ENCODE measurements at places on chromosomes 7 and 10. TPM values are rescaled to one million over a fixed set of nuclear protein-coding genes. Genes with fewer than 3 reads are reported as not detected.

Gene PBLD
- 2.3 TPM for total RNA-seq

Gene KBTBD2
- total RNA-seq: 64.3 TPM

Gene ZP3
- total RNA-seq: 6.1 TPM

Gene UCMA
- total RNA-seq: not detected

Gene THSD7A
- total RNA-seq: not detected

Gene LRRTM3
- not detected for total RNA-seq

Gene ZNF365
- 3.5 TPM for total RNA-seq

Gene PDZD8
- 13.9 TPM for total RNA-seq

Gene SLC4A2
- total RNA-seq: 82.7 TPM

Gene OR2A12
- total RNA-seq: not detected

Gene HTR5A
- not detected for total RNA-seq

Gene PCLO
- 0.03 TPM for total RNA-seq

Gene CALML5
- total RNA-seq: not detected

Gene AKR1D1
- not detected for total RNA-seq

GRCh38 chr7:122337011-122337410 is 32.5 kb upstream of the FEZF1 start:
- DNase-seq: no peak

- no peak for DNase-seq
These were observed 6.6 kb downstream of the YWHAG start for GRCh38 chr7:76352193-76352592.

- DNase-seq: no peak
These were observed 1.7 kb downstream of the MBL2 start for GRCh38 chr10:52770904-52771303.

GRCh38 chr7:145030754-145031153 is 194.9 kb upstream of the TPK1 start:
- no peak for DNase-seq

DNA sequence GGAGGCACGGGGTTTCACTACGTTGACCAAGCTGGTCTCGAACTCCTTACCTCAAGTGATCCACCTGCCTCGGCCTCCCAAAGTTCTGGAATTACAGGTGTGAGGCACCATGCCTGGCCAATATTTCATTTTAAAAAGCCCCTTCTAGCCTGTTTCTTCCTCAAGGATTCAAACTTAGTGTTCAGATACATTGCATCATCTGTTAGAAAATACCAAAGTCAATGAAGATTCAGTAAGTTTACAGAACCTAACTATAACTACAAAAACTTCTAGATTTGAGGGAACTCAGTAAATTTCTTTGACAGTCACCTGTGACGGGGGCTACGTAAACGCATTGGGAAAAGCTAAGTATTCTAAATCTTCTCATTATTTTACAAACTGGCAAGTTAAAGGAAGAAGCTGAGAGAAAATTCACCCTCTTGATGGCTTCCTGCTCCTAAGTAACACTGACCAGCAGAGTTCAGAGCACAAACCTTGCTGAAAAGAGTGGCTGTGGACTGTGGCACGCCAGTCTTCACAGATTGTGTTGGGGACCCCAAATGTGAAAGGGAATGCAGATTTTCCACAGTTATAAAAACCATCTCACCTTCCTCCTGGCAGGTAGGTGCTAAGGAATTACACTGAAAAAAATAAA is 162.2 kb downstream of the PKD1L1 start:
- no peak for DNase-seq

- DNase-seq: no peak
These were observed 51.9 kb upstream of the A1CF start for GRCh38 chr10:50937230-50937907.

GRCh38 chr10:116245156-116245555 is 27.9 kb downstream of the GFRA1 start:
- DNase-seq: no peak

DNA sequence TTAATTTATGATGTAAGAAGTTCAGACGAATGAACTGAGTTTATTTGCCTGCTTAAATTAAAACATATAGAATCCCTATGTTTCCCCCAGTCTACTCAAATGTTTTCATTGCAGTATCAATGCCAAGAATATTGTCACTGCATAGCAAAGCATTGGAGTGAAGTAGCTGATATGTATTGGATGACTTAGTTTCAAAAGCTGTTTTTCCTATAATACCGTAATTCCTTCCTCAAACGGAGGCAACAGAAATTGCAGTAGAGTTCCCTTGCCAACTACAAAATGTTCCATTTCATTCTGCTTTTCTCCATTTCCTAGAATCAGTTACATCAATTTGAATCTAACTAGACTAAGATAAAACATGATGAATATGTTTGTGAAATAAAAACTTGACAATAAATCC is 174.1 kb downstream of the CNTNAP2 start:
- no peak for DNase-seq

GRCh38 chr7:128425850-128426249 is 16.1 kb upstream of the IMPDH1 start:
- peak; percentile 74 for DNase-seq

- DNase-seq: no peak
These were observed 3.6 kb upstream of the HOXA13 start for GRCh38 chr7:27203365-27203953.

GRCh38 chr7:91182819-91183764 is 81.1 kb upstream of the FZD1 start:
- DNase-seq: no peak

GRCh38 chr7:117322741-117323304 is at the start of gene WNT2:
TSS of gene WNT2 (minus strand) at chr7:117323058. CDS start at chr7:117322989, 69 bp downstream.
- no peak for DNase-seq

DNA sequence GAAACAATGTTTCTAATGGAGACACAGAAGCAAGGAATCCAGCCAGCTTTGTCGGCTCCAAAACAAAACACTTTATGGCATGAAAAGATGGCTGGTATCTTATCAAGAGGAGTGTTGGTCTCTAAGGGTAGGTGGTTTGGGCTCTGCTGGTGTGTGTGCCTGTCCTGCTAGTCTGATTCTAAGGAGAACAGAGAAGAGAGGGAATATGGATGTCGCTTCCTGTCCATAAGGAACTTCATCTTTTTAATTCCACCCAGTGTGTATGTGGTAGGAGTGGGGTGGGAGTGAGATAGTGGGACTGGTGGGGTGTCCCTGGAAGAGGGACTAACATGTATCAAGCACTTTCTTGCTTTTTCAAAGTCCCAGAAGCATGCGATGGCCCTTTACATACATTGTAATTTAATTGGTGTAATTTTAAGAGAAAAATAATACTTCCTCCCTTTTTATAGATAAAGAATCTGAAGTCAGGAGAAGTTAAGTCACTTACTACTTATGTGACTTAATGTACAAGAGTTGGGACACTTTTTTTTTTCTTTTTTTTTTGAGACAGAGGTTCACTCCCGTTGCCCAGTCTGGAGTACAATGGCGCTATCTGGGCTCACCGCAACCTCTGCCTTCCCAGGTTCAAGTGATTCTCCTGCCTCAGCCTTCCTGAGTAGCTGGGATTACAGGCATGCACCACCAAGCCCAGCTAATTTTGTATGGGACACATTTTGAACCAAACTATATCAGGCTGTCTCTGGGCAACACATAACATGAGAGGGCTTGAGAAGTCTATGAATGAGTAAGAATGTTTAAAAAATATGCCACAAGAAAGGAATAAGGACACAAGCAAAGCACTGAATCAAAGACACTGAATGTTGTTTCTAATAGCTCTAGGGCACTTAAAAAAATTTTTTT is 18.8 kb downstream of the NT5C3A start:
- DNase-seq: no peak

- no peak for DNase-seq
These were observed 1.3 kb downstream of the FRAT2 start for GRCh38 chr10:97333351-97333600.

DNA sequence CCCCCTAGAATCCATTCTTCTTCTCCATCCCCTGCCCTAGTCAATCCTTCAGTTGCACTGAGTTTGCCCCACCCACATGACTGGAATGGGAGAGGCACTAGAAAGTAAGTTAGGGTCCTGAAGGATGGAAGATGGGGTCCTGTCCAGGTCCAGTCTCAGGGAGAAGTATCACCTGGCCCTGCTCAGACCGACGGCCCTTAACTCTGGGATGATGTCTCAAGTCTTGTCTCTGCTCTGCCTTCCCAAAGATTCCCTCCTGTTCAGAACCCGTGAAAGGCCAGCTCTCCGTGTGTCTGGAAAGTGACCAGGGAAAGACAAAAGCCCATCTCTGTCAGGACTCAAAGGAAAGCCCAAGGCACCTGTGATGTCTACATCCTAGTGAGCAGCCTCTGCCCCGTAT is 88.8 kb downstream of the OAT start:
- DNase-seq: no peak

GRCh38 chr7:144414815-144415214 is 11.3 kb upstream of the NOBOX start:
- no peak for DNase-seq

GRCh38 chr7:57425969-57426628 is 23.9 kb upstream of the ZNF716 start:
- no peak for DNase-seq

DNA sequence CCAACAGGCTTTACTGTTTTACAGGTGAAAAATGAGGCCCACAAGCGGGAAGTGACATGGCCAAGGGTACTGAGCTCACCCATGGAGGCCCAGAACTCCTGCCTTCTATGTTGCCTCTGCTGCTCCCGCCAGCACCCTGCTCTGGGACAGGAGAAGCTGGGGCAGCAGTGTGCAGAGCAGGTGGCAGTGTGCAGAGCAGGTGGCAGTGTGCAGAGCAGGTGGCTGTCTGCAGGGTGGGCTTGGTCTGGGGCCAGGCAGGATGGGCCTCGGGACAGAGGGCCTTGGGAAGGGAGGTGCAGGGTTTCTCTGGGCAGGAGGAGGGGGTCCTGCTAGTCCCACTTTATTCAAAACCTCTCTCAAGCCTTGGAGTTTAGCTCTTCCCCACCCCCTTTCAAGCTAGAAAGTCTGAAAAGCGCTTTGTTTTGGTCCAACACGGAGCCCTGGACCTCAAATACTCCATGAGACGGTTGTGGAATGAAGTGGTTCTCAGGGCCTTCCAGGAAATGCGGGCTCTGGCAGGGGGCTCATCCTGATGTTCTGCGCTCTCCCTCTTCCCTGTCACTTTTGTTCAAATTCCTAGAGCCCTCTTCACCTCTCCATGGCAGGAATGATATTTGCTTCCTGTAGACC is 26.8 kb downstream of the TSPAN15 start:
- DNase-seq: no peak

GRCh38 chr10:67861750-67862432 is 22.6 kb upstream of the SIRT1 start:
- DNase-seq: no peak

DNA sequence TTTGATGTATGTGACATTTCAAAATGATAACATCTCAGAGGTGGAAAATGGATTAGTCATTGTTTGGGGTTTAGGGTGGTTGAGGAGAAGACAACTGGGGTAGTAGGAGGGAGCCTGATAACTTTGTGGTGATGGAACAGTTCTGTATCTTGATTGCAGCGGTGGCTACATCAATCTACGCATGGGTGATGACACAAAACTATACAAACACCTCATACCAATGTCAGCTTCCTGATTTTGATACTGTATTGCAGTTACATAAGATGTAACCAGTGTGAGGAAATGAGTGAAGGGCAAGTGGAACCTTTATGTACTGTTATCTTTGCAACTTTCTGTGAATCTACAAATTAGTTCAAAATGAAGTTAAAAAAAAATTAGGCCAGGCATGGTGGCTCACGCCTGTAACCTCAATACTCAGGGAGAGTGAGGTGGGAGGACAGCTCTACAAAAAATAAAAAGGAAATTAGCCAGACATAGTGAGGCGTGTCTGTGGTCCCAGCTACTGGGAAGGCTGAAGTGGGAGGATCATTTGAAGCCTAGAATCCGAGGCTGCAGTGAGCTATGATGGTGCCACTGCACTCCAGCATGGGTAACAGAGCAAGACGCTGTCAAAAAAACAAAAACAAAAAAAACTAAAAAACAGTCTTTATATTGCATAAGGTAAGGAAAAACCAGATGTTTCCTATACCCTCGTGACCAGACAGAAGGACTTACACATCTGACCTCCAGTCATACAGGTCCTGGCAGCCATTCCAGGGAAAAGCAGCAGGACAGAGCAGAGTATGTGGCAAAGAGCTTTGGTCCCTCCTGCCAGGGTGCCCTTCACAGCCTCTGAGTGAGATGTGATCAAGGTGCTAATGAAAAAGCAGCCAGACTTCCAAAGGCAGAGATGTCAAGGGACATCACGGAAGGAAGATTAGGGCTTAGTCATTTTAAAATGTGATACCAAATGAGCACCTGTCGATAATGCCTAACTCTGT is 50.8 kb downstream of the CYTH3 start:
- peak; percentile 61 for DNase-seq
